ENCODE measurements at places on chromosomes 11 and 22.

DNA sequence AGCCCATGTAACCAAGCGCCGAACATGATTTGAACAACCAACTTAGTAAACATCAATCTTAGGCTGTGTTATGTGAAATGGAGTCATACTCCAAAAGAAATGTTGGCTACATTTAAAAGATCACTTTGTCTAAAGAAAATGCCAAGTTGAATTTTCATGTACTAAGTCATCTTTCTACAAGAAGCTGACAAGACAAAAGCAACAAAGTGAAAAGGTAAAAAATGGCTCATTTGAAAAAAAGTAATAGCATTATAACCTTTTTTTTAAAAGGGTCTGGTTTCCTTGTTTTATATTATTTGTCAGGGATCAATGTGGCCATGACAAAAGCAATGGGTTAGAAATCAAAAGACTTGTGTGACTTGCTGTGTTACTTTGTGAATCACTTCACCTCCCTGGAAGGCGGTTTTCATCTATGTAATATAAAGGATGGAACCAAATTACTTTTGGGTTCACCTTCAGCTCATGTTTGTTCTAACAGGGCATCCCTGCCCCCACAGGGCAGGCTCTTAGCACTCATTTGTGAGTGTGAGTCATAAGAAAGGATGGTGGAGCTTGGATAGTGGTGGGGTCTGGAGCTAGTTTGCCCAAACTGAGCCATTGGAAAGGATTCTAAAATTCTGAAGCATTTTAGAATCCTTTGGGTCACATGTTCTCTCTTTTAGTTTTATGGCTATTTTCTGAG lies 131.9 kb upstream of the MTMR2 start:
- DNase-seq: peak; percentile 87

DNA sequence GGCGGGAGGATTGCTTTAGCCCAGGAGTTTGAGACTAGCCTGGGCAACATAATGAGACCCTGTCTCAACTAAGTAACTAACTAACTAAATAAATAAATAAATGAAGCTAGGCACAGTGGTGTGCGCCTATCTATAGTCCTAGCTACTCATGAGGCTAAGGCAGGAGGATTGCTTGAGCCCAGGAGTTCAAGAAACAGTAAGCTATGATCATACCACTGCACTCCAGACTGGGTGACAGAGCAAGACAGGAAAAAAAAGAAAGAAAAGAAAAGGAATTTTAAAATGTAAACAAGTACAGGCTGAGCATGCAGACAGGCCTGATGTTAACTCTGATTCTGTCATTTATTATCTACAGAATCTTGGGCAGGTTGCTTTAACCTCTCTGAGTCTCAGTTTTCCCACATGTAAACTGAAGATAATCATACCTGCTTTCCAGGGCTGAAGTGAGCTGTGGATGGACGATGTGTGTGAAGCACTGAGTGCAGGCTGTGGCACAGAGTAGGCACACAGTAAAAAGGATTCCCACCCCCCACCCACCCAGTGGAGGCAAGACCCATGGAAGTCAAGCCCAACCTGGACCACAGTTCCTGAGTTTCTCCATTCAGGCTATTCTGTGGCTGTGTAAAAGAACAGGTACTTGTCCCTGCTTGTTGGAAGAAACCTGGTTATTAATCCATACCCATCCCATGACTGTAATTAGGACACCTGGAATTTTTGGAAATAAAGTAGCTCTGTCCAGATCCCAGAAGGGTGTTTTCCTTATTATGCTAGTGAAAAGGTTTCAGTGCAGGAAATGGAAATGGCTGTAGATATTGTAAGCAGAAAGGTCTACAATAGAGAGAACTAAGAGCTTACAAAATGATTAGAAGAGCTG lies 18.7 kb upstream of the SCUBE2 start:
- DNase-seq: no peak

DNA sequence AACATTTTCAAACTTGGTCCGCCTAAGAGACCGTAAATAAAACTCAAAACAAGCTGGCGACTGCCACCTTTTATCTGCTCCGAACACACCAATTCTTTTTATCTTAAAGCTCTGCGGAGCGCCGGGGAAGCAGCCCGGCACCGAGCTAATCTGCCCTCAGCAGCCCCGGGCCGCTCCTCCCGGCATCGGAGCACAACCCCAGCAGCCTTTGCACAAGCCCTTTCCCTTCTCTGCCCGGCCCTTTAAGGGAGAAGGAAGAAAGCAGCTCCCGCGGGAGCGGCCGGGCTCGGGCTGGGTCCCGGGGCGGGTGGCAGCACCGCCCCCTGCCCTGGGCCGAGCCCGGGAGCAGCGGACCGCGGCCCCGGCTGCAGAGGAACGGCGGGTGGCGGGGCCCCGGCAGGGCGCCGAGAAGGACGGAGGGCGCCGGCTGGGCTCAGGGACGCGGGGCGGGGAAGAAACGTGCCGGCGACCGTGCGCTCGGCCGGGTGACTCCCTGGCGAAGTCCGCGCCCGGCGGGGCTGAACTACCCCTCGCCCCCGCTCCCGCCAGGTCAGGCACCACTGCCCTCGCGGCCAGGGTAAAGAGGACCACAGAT lies 133.6 kb upstream of the C11orf58 start:
- DNase-seq: peak; percentile 34

DNA sequence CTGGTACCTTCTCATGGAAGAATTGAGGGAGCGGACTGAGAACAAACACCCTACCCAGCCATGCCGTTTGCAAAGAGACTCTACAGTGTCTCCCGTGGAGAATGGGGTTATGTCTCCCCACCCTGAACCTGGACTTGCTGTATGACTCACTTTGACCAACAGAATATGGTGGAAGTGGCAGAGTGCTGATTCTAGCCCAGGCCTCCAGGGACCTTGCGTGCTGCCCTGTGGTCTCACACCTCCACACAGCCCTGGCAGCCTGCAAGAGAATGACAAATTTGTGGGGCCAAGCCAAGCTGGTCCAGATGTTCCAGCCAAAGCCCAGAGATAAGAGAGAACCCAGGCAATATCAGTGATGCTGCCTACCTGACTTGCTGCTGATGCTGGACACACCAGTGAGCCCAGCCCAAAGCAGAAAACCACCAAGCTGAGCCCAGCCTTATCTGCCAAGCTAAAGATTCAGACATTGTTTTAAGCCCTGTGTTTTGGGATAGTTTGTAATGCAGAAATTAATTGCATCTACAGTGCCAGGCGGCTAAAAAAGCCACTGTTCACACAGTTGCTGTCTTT lies 8.1 kb upstream of the LINC01488 start:
- no peak for DNase-seq

DNA sequence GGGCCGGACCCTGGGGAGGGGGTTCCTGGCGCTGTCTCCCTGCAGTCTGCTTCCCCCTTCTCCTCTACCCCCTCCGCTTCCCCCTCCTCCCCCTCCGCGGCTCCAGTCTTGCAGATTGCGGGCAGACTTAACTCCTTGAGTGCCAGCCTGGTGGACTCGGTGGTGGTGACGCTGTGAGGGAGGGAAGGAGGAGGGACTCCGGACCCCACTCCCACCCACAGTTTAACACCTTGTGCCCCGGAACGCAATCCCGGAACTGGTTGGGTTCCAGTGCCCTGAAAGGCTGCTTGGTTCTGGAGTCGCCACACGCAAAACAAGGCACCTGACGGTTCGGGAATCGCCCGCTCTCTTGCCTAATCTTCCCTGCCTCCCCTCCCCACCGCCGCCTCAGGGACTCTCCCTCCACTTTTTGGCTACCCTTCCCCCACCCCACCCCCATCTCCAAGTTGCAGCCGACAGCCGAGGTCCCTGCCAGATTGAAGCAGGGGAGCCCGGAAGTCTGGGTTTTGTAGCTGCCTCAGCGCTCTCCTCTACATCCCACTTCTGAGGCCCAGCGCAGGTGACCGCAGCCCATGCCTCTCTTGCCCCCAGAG lies 3.9 kb upstream of the BCL9L start:
- peak; percentile 82 for DNase-seq

DNA sequence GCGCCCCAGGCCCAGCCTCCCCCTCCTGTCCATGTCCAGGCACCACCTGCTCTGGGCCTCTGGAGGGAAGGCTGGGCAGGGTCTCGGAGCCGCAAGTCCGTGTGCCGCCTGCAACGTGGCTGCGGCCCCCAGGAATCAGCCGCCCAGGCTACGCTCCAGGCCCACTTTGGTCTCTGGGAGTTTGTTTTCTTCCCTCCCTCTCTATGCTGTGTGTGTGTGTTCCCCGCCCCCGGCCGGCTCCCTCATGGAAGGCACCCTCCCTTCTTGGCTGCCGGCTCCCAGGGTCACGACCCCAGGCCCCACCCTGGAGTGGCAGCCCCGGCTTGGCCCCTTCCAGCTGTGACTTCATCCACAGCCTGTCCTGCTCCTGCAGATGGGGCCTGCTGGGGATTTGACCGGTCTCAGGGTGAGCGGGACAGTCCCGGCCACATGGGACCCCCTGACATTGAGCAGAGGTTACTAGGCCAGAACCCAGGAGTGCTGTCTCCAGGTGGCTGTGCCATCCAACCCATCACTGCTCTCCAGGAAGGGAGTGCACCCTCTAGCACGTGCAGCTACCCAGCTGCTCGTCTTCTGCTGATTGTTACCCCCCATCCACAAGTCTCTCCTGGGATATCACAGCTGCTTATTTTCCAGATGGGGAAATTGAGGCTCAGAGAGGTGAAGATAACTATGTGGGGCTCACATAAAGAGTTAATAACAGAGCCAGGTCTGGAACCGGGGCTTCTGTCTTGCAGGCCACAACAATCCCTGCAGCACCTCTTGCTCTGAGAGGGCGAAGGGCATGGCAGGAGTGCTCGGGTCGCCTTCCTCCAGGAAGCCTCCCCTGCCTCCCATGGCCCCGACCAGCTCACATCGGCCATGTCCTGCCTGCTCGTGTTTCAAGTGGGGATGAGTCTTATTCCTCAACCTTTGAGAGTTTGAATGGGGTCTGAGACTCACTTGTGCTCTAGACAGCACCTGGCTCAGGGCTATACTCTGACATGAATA lies 2.8 kb upstream of the LIF start:
- DNase-seq: no peak

DNA sequence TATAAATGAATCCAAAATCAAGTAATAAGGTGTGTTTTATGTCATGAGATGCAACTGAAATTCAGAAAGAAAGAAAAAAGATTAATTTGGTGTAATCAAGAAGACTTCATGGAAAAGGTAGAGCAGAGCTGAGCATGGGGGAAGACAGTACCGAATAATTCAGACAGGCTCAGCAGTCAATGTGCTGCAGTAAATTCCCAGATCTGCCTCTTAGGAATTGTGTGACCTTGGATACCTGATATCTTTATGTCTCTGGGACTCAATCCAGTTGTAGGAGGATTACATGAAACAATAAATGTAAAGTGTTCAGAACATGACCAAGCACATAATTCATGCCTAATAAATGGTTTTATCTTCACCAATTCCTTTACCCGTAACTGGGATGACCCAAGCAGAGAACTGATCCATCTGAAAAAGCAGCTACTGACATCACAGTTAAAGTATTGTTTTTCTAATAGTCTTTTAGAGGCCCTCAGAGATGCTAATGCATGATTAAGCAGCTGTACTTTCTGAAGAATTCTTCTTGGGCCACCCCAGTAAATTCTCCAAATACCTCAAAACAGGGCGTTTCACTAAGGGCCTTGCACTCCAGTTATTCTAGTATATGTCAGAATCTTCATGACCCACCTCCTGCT lies 7.8 kb downstream of the MS4A12 start:
- DNase-seq: no peak

- DNase-seq: peak; percentile 75
Observed at GRCh38 chr22:41636467-41636866, 15.4 kb downstream of the XRCC6 start.

- no peak for DNase-seq
Observed at GRCh38 chr22:36206255-36206654, 4.6 kb upstream of the APOL4 start.

All from HT1080 (cell line).